IMR-90 (cell line): ENCODE measurements at places on chromosomes 2 and 18.

GRCh38 chr18:79448621-79449020 lies 52.9 kb downstream of the NFATC1 start:
- peaks cover 3% of the 10 kb centered on the region; the same call in 1 of the 2 replicates for H3K4me1 ChIP-seq
- H3K4me3 ChIP-seq, result no peak overlapping the region
- no peak for DNase-seq
- H3K27ac ChIP-seq, result no peak overlapping the region
- no peaks in the 10 kb centered on the region for H3K27me3 ChIP-seq

- no peaks in the 10 kb centered on the region for H3K4me1 ChIP-seq
- H3K4me3 ChIP-seq, result no peak overlapping the region
- H3K27ac ChIP-seq, result no peak overlapping the region
- H3K27me3 ChIP-seq, result no peaks in the 10 kb centered on the region
- no peak for DNase-seq
- no peaks in the 10 kb centered on the region for H3K36me3 ChIP-seq
These were observed 370.7 kb upstream of the LRATD1 start for GRCh38 chr2:14261771-14262170.

DNA sequence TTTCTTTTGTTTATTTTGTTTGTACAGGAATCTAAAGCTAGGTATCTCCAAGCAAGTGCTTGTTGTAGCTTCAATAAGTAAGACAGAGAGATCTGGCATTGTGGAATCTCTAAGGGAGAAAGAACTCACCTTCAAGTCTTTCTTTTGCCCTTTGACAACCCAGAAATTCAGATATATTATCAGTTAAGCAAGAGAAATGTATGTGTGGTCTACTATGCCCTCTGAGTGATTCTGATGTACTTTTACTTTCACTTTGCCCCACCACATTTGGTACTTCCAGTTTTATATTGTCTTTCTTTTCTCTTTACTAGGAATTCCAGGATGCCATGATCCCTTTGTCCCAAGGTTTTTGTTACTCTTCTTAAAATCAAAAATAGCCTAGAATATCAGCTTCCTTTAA lies 259.6 kb upstream of the PIK3C3 start:
- DNase-seq, result no peak
- H3K27ac ChIP-seq, result no peak overlapping the region
- no peaks in the 10 kb centered on the region for H3K27me3 ChIP-seq
- H3K4me3 ChIP-seq, result no peak overlapping the region
- no peaks in the 10 kb centered on the region for H3K36me3 ChIP-seq
- H3K4me1 ChIP-seq, result no peaks in the 10 kb centered on the region

DNA sequence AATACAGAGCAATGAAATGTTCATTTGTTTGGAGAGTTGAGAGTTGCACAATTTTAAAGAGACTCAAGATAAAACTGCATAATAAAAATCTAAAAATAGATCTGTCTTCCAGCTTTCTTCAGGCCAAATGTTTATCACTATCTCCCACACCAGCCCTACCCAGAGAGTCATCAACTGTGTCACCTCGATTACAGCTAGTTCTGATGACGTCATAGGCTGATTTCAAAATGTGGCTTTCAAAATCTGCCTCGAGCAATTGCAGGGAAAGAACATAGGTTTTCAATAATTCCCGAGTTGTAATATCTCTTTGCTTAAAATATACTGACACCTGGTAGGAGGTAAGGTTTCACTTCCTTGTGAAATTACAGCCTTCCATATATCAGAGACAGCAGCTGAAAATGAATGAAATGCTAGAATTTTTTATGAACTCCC lies 677.6 kb upstream of the ID2 start:
- no peaks in the 10 kb centered on the region for H3K36me3 ChIP-seq
- peaks cover 4% of the 10 kb centered on the region; the same call in 1 of the 2 replicates for H3K4me1 ChIP-seq
- H3K4me3 ChIP-seq, result no peak overlapping the region
- DNase-seq, result peak; percentile 93
- no peak overlapping the region for H3K27ac ChIP-seq
- no peaks in the 10 kb centered on the region for H3K27me3 ChIP-seq

DNA sequence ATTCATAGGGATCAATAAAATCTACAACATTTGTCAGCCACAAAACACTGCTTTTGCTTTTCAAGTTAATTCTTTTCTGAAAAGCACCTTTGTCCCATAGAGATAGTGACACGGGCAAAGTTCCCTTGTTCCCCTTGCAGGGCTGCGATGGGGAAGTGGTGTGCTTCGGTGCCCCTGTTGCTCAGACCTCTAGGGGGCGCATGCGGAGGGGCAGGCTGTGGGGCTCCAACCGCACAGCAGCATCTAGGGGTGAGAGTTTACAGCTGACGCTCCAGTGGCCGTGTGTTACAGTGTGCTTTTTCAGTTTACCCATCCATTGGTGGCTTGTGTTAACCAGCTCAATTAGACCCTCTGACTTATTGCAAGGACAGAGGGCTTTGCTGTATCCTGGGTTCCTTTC lies 1432.2 kb upstream of the ACVR2A start:
- DNase-seq, result no peak
- no peak overlapping the region for H3K4me3 ChIP-seq
- H3K36me3 ChIP-seq, result no peaks in the 10 kb centered on the region
- no peaks in the 10 kb centered on the region for H3K27me3 ChIP-seq

GRCh38 chr2:85804583-85804982 lies 50.8 kb downstream of the ATOH8 start:
- H3K27me3 ChIP-seq, result no peaks in the 10 kb centered on the region
- H3K4me3 ChIP-seq, result no peak overlapping the region
- peaks cover 7% of the 10 kb centered on the region for H3K4me1 ChIP-seq
